ENCODE measurements at places on chromosomes 16 and 17. TPM values are rescaled to one million over a fixed set of nuclear protein-coding genes. Genes with fewer than 3 reads are reported as not detected.

CIITA gene
- total RNA-seq, result 59.3 TPM

BCAR1 gene
- total RNA-seq, result 77.6 TPM

GRCh38 chr16:65888201-65888600, 478.3 kb upstream of the CDH5 start:
- no peak overlapping the region for H3K4me3 ChIP-seq
- no peaks in the 10 kb centered on the region for H3K36me3 ChIP-seq
- no peaks in the 10 kb centered on the region for H3K4me1 ChIP-seq
- no peak overlapping the region for H3K27ac ChIP-seq

GRCh38 chr17:45962221-45962972, 36.7 kb upstream of the STH start:
- no peak overlapping the region for H3K27ac ChIP-seq
- no peaks in the 10 kb centered on the region for H3K27me3 ChIP-seq
- DNase-seq, result no peak
- H3K36me3 ChIP-seq, result no peaks in the 10 kb centered on the region
- no peaks in the 10 kb centered on the region for H3K4me1 ChIP-seq

DNA sequence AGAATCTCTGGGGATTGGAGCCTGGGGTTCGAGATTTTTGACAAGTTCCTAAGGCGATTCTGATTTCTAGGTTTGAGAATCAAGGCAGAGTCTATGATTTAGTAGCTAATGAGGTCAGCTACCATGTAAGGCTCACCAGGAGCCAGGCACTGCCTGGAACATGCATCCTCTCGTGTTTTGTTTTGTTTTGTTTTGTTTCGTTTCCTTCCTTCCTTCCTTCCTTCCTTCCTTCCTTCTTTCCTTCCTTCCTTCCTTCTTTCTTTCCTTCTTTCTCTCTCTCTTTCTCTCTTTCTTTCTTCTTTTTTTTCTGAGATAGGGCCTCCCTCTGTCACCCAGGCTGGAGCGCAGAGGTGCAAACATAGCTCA, 39.1 kb downstream of the SRCIN1 start:
- H3K27me3 ChIP-seq, result peaks cover 27% of the 10 kb centered on the region
- no peak for DNase-seq
- H3K27ac ChIP-seq, result no peak overlapping the region
- no peaks in the 10 kb centered on the region for H3K36me3 ChIP-seq
- H3K4me1 ChIP-seq, result peaks cover 9% of the 10 kb centered on the region
- H3K4me3 ChIP-seq, result no peak overlapping the region

DNA sequence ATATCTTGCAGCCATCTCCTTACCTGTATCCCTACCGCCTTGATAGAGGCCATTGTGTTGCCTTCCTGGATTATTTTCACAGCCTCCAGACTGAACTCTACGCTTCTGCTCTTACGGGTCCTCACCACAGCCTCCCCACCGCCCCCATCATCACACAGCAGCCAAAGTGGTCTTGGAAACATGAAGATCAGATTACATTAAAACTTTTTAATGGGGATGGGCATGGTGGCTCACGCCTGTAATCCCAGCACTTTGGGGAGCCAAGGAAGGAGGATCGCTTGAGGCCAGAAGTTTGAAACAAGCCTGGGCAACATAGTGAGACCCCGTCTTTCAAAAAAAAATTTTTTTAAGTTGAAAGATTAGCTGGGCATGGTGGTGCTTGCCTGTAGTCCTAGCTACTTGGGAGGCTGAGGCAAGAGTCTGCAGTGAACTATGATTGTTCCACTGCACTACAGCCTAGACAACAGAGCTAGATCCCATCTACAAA, 150.5 kb downstream of the NPIPB5 start:
- no peaks in the 10 kb centered on the region for H3K27me3 ChIP-seq
- no peak overlapping the region for H3K4me3 ChIP-seq
- H3K27ac ChIP-seq, result no peak overlapping the region
- no peaks in the 10 kb centered on the region for H3K4me1 ChIP-seq

GRCh38 chr16:80580109-80580832, 39.5 kb downstream of the DYNLRB2 start:
- DNase-seq, result peak; percentile 58
- H3K27ac ChIP-seq, result peak overlapping the region; percentile 16
- no peaks in the 10 kb centered on the region for H3K4me1 ChIP-seq
- no peaks in the 10 kb centered on the region for H3K27me3 ChIP-seq
- H3K4me3 ChIP-seq, result no peak overlapping the region
- no peaks in the 10 kb centered on the region for H3K36me3 ChIP-seq

Measured in Peyer's patch (tissue), 4 donors.